Caudate nucleus (tissue), 63 donors: ENCODE measurements at places on chromosomes 7 and 10.

GRCh38 chr7:26681819-26682418 lies 182.5 kb downstream of the SKAP2 start:
- DNase-seq: no peak

- no peak for DNase-seq
Measured at GRCh38 chr7:121605317-121605680, 209.2 kb upstream of the FAM3C start.

GRCh38 chr10:124646483-124647352 lies 97.5 kb downstream of the FAM53B start:
- no peak for DNase-seq

DNA sequence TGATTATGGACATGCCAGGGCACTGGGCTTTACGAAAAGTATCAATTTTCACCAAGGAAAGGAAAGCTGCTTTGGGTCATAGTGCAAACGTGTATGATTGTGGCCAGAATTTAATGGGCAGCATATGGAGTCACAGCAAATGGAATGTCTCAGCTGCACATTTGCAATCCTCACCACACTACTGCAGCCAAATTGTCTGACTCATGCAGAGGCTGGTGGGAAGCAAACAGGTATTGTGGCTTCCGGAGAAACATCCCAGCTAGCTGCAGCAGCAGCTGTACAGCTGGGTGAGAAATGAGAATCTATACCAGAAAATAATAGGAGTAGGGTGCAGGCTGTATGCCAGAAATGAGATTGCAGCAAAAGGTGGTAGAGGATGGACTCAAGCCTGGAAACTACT lies 374.7 kb upstream of the VWC2 start:
- no peak for DNase-seq

- no peak for DNase-seq
Measured at GRCh38 chr10:112722758-112723157, 227.3 kb upstream of the TCF7L2 start.

GRCh38 chr7:20343941-20344340 lies 13.2 kb downstream of the ITGB8 start:
- no peak for DNase-seq

GRCh38 chr7:13989949-13990305 lies 461 bp upstream of the ETV1 start:
- DNase-seq: no peak

DNA sequence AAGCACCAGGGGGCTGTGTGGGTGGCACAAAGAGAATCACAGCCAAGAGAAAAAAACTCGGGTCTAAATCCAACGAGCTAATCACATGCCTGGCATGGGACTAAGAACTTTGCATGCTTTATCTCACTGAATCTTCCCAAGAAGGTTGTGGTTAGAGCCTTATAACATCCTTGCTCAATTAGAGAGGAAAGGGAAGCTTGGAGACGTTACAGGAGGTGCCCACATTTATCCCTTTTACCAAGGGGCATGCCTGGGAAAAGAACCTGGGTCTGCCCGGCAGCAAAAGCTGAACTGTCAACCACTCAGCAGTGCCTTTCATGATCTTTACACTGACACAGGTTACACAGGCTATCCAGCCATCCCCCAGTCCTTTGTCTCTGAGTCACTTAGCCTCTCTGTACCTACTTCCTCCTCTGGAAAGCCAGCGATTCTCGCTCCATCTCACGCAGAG lies 190.1 kb downstream of the PRPF18 start:
- DNase-seq: no peak

DNA sequence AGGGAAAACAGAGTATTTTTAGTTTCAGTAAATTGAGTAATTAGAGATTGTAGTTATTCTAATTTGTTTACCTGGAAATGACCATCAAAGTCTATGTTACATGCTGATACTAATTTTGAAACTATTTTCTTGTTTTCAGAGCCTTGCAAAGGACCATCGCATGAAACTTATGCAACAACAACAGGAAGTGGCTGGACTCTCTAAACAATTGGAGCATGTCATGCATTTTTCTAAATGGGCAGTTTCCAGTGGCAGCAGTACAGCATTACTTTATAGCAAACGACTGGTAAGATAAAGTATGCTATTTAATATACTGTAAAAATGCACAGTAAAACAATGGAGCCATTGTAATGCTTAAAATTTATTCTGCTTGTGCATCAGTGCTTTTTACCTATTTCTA lies 78.5 kb downstream of the TRIM24 start:
- no peak for DNase-seq

DNA sequence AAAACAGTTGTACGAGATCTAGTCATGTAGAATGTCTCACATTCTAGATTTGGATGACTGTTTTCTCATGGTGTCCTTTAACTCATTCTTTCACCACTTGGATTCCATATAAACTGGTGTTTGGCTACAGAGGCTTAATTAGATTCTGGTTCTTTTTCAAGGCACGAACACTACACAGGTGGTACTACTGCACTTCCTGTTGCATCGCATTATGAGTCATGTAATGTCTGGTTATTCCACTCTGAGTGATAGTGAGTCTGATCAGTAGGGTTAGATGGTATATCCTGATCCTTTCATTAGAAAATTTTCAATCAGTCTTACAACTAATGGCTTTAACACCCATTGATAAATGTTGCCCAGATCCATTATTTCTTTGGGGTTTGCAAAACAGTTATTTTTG lies 11.2 kb upstream of the AKAP9 start:
- no peak for DNase-seq

- DNase-seq: no peak
Measured at GRCh38 chr7:188727-189500, 3.5 kb upstream of the FAM20C start.

- DNase-seq: no peak
Measured at GRCh38 chr7:71604818-71605414, 473.0 kb downstream of the GALNT17 start.

GRCh38 chr7:149175150-149175549 lies 20.2 kb upstream of the ZNF282 start:
- no peak for DNase-seq

- peak; percentile 95 for DNase-seq
Measured at GRCh38 chr7:97117372-97118188, at the start of gene SDHAF3. SDHAF3 (plus strand) TSS chr7:97117698; CDS start chr7:97117724, 26 bp downstream.

DNA sequence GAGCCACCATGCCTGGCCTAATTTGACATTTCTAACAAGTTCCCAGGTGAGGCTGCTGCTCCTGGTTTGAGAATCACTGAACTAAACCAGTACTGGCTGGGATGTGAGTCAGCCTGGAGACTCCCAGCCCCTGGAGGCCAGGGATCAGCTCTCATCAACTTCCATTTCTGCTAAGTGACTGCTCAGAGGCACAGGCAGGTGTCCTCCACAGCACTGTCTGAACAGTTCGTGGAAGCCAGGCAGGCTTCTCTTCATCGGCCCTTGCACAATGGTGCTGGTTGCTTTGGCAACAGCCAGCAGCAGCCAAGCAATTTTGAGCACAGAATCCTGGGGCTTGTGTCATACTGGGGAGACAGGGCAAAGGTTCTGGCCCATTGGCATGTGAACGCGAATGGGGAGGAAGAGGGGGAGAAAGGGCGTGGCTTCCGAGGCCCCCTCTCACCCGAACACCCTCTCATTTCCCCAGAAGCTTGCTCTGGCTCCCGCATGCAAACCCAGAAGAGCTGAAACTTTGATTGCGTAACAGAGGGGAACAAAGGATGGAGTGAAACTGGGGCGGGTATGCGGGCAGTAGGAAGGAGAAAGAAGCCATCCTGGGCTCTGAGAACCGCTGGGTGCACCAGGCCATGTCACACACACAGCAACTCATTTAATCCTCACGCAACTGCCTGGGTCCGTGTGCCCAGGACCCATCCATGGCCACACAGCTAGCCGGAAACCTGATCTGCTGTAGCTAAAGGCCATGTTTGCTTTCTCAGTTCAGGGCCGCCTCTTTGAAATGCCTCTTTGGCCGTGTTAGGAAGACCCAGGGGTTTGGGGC lies 9.0 kb upstream of the POR start:
- DNase-seq: peak; percentile 17
